Stimulated activated CD4-positive, alpha-beta T cell treated with anti-CD3 and anti-CD28 coated beads, TNF-alpha, amount 100 ng/mL, for 1 hour (primary cell): ENCODE measurements at places on chromosomes 2 and 18.

GRCh38 chr2:8582191-8582590 lies 99.7 kb upstream of the ID2 start:
- no peak for DNase-seq

- DNase-seq: no peak
These were observed 90.3 kb downstream of the HDAC4 start for GRCh38 chr2:239310401-239311061.

GRCh38 chr2:73257425-73258125 lies 23.5 kb downstream of the CCT7 start:
- DNase-seq: no peak

GRCh38 chr2:78416625-78417300 lies 608.7 kb upstream of the REG3G start:
- no peak for DNase-seq

DNA sequence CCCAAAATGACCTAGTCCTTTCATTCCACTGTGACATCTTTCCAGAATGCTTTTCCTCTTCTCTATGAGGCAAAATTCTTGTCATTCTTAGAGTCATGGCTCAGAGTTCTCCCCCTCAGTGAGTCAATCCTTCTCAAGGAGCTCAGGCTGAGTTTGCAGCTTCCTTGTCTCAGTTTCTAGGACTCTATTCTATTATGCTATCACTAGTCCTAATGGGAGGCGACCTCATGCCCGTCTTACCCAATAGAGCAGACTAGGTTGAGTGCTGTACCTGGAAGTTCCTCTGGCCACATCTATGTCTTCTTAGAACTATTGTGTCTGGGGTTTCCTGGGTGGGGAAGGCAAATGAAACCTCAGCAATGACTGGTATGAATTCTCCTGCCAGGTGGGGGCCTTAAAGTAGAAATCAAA lies 51.5 kb downstream of the HAUS1 start:
- no peak for DNase-seq

GRCh38 chr2:190668892-190669291 lies 20.0 kb downstream of the NAB1 start:
- DNase-seq: no peak

GRCh38 chr18:62196980-62197379 lies 9.9 kb downstream of the RELCH start:
- no peak for DNase-seq

DNA sequence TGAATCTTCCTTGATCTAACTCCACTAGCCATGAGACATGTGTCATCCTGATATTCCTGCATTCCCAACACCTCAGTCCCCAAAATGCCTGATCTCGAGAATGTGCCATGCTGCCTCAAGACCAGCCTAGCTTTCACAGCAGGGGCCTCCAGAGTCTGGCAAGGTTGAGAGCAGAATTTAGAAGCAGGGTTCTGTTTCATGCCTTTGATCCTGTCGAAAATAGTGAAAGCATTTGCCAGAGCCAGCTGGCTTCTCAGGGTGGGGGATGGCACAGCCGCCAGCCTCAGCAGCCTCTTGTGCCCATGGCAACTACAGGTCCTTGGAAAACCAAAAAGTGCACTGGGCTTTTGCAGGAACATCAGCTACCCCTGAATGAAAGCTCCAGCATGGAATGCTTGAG lies 143.5 kb downstream of the RTN4 start:
- DNase-seq: no peak

GRCh38 chr18:68984342-68984741 lies 186.5 kb downstream of the CCDC102B start:
- no peak for DNase-seq
